Metanephros (tissue), 2 donors: ENCODE measurements at places on chromosomes 7 and 10. TPM values are rescaled to one million over a fixed set of nuclear protein-coding genes. Genes with fewer than 3 reads are reported as not detected.

The SPDYE9 gene
- not detected for total RNA-seq

The ABCA13 gene
- total RNA-seq = 3.8 TPM

The ZPBP gene
- total RNA-seq = 0.88 TPM

The KNDC1 gene
- total RNA-seq = 8.3 TPM

The CRHR2 gene
- 0.64 TPM for total RNA-seq

The SPDYE3 gene
- not detected for total RNA-seq

The SH2B2 gene
- total RNA-seq = 12.2 TPM

The TAF3 gene
- 3.9 TPM for total RNA-seq

The PDZD7 gene
- 1.6 TPM for total RNA-seq

The SLC16A9 gene
- 15.4 TPM for total RNA-seq

The ARHGEF5 gene
- total RNA-seq = 35.1 TPM

The GPRIN2 gene
- total RNA-seq = 8.2 TPM

The CNTNAP2 gene
- 41.5 TPM for total RNA-seq

The C1QL3 gene
- 0.12 TPM for total RNA-seq

The CYP3A7 gene
- total RNA-seq = 0.35 TPM

The CYP3A5 gene
- 1.6 TPM for total RNA-seq

The GDF10 gene
- 1.6 TPM for total RNA-seq

The GATA3 gene
- 26.7 TPM for total RNA-seq

The ALKBH4 gene
- total RNA-seq = 19.9 TPM
